ENCODE measurements at places on chromosomes 5 and 9.

DNA sequence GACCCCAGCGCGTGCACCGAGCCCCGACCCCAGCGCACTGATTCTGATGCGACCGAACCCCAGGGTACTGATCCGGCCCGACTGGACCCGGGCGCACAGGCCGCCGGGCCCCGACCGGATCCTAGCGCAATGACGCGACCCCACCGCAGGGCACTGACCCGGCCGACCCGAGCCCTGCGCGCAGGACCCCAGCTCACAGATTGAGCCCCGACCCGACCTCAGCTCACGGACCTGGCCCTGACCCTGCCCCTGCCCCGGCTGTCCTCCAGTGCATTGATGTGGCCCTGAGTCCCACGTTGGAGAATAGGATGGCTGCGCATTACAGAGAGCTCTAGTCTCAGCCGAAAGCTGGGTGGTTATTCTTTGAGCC, 438 bp downstream of the TRIP13 start:
- DNase-seq: no peak

- DNase-seq: no peak
Observed at GRCh38 chr9:127720031-127720864, 4.4 kb downstream of the TTC16 start.

- DNase-seq: no peak
Observed at GRCh38 chr9:16367605-16368231, 502.8 kb downstream of the BNC2 start.

GRCh38 chr5:58498340-58498942, 7.2 kb downstream of the GAPT start:
- DNase-seq: peak; percentile 60

DNA sequence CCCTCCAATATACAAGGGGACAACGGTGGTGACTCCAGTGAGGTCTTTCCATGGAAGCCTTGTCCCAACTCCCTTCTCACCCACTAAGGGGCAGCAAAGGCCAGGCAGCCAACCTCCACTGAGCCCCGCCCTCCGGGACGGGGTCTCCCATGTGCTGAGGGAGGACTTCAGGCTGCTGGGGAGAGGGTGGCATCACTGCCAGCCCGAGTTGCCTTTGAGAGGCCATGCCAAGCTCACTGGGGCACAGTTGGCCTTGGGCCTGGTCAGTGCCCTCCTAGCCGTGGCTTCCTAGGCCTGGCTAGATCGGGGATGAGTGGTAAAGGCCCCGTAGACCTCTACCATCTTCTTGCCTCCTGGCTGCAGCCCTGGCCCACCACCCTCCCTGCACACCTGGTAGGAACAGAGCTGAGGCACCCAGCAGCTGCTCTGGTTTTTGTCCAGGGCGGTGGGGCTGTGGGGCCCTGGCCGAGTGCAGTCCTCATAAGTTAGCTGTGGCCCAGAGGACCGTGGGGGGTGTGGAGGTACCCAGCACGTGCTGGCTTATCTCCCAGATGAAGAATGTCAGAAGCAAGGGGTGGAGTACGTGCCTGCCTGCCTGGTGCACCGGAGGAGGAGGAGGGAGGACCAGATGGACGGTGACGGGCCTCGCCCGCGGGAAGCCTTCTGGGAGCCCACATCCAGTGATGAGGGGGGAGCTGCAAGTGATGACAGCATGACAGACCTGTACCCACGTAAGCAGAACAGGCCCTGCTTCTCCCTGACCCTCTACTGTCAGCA, 3.2 kb downstream of the SURF2 start:
- DNase-seq: peak; percentile 60

GRCh38 chr9:4339836-4340560, 40.1 kb upstream of the GLIS3 start:
- DNase-seq: no peak

DNA sequence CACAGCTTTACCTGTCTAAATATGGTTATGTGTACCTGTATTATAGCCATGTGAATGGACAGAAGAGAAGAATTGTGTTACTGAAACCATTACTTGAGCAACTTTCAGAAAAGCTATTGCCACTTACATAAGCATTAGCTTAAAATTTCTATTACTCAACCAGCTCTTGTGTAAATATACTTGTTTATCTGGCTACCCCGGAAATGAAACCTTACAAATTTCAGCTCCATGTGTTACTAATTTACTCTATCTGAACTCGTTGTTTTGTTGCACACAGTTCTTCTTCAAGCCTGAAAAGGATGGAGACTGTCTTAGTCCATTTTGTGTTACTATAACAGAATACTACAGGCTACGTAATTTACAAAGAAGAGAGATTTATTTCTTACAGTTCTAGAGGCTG, 22.5 kb upstream of the ADAMTSL1 start:
- no peak for DNase-seq

- no peak for DNase-seq
Observed at GRCh38 chr9:115507148-115507547, 389.2 kb upstream of the TNC start.

DNA sequence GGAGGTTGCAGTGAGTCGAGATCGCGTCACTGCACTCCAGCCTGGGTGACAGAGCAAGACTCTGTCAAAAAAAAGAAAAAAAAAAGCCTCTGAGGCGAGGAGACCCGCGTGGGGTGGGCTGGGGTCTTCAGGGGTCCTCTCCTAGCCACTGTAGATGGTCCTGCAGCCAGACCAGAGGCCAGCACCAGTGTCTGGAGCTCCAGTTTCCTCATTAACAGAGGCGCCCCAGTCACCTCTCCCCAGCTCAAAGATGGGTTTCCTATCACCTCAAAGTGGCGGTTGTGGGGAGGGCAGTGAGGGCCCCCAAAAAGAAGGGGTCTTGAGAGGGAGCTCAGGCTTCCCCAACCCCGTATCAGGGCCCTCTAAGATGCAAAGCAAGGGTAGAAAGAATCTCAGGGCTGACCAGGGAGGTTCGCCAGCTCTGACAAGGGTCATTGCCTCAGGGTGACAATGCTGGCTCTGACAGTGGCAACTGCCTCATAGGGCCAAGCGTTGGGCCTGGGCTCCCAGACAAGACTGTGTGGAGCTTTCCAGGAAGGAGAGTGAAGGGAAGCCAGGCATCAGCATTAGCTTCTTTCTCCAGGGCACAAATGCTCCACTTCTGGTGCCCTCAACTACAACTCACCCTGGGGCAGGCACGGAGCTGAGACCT, 15.0 kb downstream of the STK10 start:
- no peak for DNase-seq

- no peak for DNase-seq
Observed at GRCh38 chr5:110510146-110510545, 216.3 kb downstream of the TMEM232 start.

DNA sequence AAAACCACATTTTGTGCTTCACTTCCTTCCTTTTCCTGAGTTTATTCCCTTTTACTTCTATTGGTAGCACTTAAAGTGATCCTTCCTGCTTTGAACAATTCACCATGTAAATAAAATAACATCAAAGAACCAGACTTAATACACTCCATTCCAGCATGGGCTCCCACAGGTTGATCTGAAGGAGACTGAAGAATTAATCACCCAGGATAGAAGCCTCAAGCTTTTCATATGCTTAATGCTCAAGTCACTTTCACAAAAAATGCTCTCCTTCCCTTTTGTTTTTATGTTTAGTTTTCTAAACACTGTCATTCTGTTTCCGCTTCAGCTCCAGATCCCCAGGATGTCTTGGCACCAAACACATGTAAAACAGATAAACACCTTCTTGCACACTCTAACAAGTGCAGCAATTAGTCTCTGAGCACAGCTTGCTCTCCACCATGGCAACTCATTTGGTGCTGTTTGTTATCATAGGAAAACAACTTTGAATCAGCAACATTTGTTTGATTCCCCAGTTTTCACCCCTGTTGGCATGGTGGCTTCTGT, 37.0 kb downstream of the DMRTA1 start:
- DNase-seq: no peak

- no peak for DNase-seq
Observed at GRCh38 chr5:61626639-61627282, 294.7 kb downstream of the ZSWIM6 start.

Data from SK-N-DZ (cell line).